CD4-positive, alpha-beta memory T cell (primary cell): ENCODE measurements at places on chromosomes 11 and 22. TPM values are rescaled to one million over a fixed set of nuclear protein-coding genes. Genes with fewer than 3 reads are reported as not detected.

GRCh38 chr11:100445231-100445735, 241.8 kb upstream of the ARHGAP42 start:
- DNase-seq = no peak

DNA sequence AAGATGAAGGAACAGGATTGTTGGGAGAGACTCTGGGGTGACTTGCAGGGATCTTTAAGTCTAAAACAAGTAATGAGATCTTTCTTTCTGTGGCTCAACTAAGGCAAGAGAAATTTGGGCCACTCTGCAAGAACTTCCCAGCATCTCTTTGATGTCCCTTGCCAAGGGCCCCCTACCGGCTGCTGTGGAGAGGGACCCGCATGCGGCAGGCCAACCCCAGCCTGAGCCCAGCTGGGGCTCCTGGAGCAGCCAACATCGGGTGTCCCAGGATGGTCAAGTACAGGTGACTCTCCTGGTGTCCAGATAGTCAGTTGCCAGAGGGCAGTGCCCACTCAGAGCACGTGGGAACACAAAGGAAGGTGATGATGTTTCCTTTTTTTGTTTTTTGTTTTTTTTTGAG, 363.2 kb downstream of the TBC1D22A start:
- DNase-seq = no peak

GRCh38 chr11:118633319-118633690, 25.9 kb downstream of the PHLDB1 start:
- DNase-seq = no peak

DNA sequence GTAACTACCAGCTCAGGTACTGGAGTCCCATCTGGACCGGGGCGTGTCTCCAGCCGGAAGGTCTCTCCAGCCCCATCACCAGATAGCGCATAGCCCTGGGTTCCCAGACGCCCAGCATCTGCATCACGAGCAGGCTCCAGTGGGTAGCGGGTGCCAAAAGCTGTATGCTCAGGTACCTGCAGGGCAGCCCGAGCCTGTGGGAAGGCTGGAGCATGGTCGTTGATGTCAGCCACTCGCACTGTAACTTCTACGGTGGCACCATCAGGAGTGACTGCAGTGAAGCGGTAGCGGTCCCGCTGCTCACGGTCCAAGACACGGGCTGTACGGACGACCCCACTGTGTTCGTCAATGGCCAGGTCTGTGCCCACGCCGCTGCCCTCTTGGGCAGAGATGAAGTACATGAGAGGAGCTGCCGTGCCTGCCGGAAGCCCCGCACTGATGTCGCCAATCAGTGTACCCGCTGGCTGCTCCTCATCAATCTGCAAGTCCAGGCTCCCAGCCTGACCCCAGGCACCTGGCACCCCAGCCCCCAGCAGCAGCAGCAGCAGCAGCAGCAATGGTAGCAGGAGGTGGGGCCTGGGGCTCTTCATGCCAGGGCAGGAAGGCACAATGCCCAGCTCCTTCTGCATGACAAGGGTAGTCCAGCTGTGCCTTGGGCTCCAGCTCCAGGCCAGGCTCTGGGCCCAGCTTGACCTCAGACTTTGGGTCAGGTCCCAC, 14.5 kb downstream of the DCHS1 start:
- DNase-seq = no peak

The ANGPTL5 gene
- total RNA-seq = not detected

- DNase-seq = no peak
Observed at GRCh38 chr11:68199295-68199987, 13.7 kb downstream of the KMT5B start.

GRCh38 chr22:48576333-48577013, 1251.2 kb downstream of the BRD1 start:
- DNase-seq = no peak

The THY1 gene
- not detected for total RNA-seq

GRCh38 chr22:26174280-26174679, 5.0 kb downstream of the SEZ6L start:
- no peak for DNase-seq

GRCh38 chr11:2951231-2952110, 22.3 kb upstream of the PHLDA2 start:
- no peak for DNase-seq

DNA sequence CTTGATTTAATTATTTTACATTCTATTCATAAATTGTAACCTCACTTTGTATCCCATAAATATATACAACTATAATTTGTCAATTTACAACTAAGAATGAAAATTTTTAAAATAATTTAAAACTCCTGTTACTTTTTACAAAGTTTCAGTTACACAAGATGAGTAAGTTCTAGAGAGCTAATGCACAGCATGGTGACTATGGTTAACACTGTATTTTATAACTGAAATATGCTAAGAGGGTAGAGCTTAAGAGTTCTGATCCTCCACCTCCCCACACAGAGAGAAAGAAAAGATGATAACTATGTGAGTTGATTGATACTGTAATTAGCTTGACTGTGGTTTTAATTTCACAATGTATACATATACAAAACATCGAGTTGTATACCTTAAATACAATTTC, 412.5 kb upstream of the DDI1 start:
- no peak for DNase-seq

The ANKRD42 gene
- total RNA-seq = 8.9 TPM

DNA sequence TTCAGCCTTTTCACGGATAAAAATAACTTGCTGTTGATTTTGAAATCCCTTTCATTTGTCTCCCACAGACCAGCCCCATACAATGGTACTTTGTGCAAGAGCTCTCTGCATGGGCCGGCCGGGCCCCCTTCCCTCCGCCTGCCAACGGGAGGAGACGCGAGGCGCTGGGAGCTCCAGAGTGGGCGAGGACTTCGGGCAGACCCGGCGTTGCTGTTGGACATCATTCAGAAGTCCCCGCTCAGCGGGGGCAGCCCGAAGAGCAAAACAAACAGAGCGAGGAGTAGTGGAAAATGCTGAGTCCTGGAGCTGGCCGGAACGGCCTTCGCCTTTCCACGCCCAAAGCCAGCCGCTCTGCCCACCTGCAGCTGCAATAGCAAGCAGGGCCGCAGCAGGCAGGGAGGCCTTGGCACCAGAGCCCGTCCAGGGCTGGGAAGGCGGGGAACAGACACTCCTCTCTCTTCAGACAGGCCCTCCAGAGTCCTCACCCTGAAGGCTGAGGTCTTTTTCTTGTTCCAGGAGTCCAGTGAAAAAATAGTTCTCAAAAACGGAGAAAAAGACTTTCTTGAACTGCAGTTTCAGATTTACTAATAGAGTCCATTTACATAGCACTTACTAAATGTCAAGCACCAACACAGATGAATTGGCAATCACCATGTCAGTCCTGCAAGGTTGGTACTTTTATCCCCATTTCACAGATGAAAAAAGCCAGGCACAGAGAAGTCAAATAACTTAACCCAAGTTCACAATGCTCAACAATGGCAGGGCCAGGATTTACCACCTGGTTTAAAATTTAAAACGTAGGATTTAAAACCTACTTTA, 135.5 kb downstream of the ETS1 start:
- no peak for DNase-seq

DNA sequence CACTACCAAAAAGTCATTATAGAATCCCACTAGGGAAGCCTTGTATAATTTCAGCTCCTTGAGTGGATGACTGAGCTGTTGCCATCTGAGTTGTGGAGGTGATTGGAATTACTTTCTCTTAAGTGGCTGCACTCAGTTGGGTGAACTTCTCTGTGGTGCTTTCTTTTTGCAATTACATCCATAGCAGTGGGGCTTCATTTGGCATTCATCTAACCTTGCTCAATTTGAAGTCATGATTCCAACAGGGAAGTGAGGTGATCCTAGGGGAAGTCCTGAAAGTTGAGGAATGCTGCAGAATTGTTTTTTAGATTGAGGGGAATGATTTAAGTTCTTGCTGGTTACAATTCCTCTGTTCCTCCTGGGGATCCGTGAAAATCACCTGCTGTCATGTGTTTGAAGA, 39.6 kb downstream of the ARHGAP42 start:
- no peak for DNase-seq

The TM7SF2 gene
- 27.2 TPM for total RNA-seq

DNA sequence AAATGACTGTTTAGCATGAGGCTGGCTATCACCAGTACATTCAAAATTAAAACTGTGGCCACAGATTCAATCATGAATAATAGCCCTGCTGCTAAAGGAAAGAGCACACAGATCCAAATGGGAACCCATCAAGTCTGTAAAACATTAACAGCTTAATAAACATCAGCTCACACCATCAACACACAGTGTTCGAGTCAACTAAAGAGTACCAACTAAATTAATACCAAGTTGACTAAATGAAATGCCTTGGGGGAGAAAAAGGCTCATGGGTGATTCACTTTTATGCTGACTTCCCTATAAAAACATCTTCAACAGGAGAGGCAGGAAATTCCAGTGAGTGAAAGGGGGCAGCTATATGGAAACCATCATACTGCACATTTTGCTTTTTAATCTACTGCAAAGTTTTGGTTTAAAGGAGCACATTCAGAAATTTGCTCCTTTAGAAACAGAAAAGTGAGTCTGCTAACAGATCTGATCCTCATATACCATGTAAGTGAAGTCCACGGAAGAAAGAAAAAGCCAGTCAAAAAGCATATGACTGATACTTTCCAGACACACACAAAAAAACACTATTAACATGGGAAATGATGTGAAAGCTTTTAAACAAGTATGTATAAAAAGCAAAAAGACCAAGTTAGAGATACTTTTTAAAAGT, 16.3 kb downstream of the LGR4 start:
- DNase-seq = no peak

The NPAS4 gene
- not detected for total RNA-seq

- no peak for DNase-seq
Observed at GRCh38 chr11:1083621-1084551, 9.2 kb downstream of the MUC2 start.

DNA sequence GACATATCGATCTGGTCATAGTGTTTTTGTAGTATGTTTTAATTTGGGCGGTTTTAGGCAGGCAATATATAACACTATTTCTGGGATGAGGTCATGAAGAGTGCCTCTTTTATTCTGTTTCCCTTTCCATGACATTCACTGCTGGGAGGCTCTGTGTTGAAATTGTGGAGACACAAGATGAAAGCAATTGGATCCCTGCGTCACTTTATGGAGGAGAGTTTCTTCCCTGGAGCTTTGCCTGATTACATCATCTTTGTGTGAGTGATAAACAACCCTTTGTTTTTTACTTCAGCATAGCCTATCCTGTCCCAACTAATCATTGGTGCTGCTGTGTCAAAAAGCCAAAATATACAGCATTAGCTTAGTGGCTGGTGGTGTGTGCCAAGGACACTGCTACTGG, 48.6 kb downstream of the PARVG start:
- DNase-seq = no peak

- no peak for DNase-seq
Observed at GRCh38 chr11:18364495-18365073, 29.8 kb upstream of the LDHA start.

The MAPK11 gene
- total RNA-seq = 1.6 TPM

DNA sequence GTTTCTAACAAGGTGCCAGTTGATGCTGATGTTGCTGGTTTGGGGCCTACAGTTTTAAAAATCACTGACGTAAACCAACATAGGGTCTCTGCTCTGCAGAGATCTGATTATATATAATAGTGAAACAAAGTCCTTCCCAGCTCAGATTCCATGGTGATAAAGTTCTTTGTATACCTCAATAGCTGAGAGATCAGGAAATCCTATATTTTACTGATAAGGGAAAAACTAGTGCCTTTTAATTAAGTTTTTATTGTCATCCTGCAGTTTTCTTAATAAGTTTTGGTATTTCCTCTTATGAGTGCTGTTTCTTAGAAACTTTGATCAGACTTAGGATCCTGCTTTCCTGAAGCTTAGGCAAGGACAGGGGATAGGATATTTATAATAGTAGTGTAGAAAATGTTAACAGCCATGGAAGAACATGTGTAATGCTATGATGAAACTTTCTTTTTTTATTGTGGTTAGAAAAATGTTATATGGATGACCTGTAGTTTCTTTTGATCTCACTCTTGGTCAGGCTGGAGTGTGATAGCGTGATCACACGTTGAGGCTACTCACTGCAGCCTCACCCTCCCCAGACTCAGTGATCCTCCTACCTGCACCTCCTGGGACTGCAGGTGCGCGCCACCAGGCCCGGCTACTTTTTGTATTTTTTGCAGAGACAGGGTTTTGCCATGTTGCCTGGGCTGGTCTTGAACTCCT, 14.1 kb downstream of the CAPRIN1 start:
- DNase-seq = no peak

GRCh38 chr11:69498614-69499175, 17.2 kb downstream of the LINC01488 start:
- DNase-seq = no peak

GRCh38 chr22:48570912-48571311, 1256.8 kb downstream of the BRD1 start:
- DNase-seq = no peak

DNA sequence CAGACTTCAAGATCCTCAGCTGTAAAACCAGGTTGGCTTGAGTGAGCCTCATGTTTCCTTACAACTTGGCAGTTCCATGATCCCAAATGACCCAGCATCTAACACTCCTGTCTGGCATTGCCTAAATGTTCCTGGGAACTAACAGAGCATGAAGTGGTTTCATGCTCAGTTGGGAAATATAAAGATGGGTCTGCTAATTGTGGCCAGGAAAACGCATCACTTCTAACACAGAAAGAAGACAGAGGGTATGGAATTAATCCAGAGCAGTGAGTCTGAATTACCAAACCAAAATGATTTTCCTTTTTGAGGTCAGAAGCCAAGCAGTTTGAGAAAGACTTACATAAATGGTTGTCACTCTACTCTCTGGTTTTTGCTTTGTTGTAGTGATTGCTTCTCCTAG, 60.5 kb upstream of the MMP13 start:
- DNase-seq = no peak

DNA sequence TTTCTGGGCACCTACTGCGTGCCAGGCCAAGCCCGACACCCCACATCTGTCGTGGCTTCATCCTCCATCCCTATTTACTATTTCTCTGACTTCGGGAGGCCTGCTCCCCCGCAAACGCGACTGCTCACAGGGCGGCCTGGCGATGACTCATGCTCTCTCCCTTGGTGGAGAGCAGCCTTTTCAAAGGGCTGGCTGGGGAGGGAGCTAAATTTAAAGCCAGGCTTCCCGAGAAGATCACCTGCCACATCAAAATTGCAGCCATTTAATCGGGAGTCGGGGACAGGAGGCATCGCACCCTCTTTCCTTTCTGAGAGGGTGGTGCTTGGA, 24.9 kb upstream of the SHISAL1 start:
- DNase-seq = no peak

The TRIM51 gene
- not detected for total RNA-seq

The PLEKHB1 gene
- 53.8 TPM for total RNA-seq

GRCh38 chr22:26669060-26669481, 11.7 kb downstream of the MIAT start:
- DNase-seq = no peak

GRCh38 chr11:65150509-65151299, 16.4 kb upstream of the SYVN1 start:
- no peak for DNase-seq

- no peak for DNase-seq
Observed at GRCh38 chr11:30488304-30488998, 97.7 kb downstream of the MPPED2 start.

- no peak for DNase-seq
Observed at GRCh38 chr11:126281245-126281644, 1.6 kb upstream of the TIRAP start.

GRCh38 chr11:72075109-72075508, 5.2 kb downstream of the NUMA1 start:
- DNase-seq = no peak
